ENCODE measurements at places on chromosomes 12 and 14. TPM values are rescaled to one million over a fixed set of nuclear protein-coding genes. Genes with fewer than 3 reads are reported as not detected.

Gene DUSP6
- 1.6 TPM for total RNA-seq

Gene JAG2
- total RNA-seq, result 0.44 TPM

Gene GPR68
- total RNA-seq, result 1.4 TPM

Gene SSPN
- total RNA-seq, result 4.6 TPM

Gene FOXM1
- total RNA-seq, result 1.8 TPM

Gene NTF3
- total RNA-seq, result not detected

Gene SERPINA10
- total RNA-seq, result not detected

Gene CCDC196
- total RNA-seq, result not detected

Gene FIGNL2
- 0.39 TPM for total RNA-seq

Gene OTX2
- not detected for total RNA-seq

Gene TAS2R7
- not detected for total RNA-seq

Gene IKZF4
- total RNA-seq, result 6.4 TPM

Gene CARMIL3
- total RNA-seq, result 3.9 TPM

Gene DCAF4
- total RNA-seq, result 33.9 TPM

Gene MGST1
- not detected for total RNA-seq

Gene GPR135
- 1.5 TPM for total RNA-seq

Gene BCL2L14
- total RNA-seq, result not detected
